ENCODE measurements at places on chromosomes 1 and 21. TPM values are rescaled to one million over a fixed set of nuclear protein-coding genes. Genes with fewer than 3 reads are reported as not detected.

GRCh38 chr1:64654519-64655341 is 90.1 kb upstream of the RAVER2 start:
- no peak for DNase-seq

GRCh38 chr1:244231572-244232315 is 180.7 kb downstream of the ZBTB18 start:
- peak; percentile 62 for DNase-seq

DNA sequence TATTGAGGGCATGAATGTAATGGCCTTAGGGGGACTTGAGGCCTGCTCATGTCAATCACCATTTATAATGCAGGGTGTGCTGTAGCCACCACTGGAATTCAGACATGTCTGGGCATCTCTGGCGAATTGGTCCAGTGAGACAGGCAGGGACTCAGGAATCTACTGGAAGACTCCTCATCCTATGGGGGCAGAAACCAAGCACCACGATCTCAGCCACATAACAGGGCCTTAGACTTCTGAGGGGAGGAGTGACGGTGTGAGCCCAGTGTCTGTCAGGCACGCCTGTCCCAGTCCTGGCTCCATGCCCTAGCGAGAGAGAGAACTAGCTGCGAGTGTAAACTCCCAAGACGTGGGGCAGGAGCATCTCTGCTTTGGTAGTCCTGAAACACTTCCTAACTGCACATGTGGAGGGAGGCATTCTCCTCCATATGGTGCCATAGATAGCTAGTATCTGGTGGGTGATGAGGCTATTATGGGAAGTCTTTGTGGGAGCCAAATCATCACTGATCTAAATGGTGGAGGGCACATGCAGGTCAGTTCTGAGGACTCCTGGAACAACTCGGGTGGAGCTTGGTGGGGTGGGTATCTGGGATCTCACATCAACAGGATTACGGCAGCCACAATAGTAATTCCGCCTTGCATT is 29.8 kb upstream of the KIAA0040 start:
- DNase-seq, result no peak

The RCSD1 gene
- 0.31 TPM for total RNA-seq
